ENCODE measurements at places on chromosomes 13 and 19. TPM values are rescaled to one million over a fixed set of nuclear protein-coding genes. Genes with fewer than 3 reads are reported as not detected.

Gene PPP1R15A
- 73.7 TPM for polyA plus RNA-seq

Gene KLHL1
- polyA plus RNA-seq, result not detected

Gene ACP4
- polyA plus RNA-seq, result not detected

Gene ZNF563
- 1.3 TPM for polyA plus RNA-seq

Gene HSH2D
- polyA plus RNA-seq, result not detected

Gene FAM124A
- 1.5 TPM for polyA plus RNA-seq

Gene RASL11A
- polyA plus RNA-seq, result 1.2 TPM

Gene ZNF14
- polyA plus RNA-seq, result 1.1 TPM

Gene SERPINE3
- not detected for polyA plus RNA-seq

Gene PLVAP
- polyA plus RNA-seq, result not detected

Gene CYP4F8
- polyA plus RNA-seq, result not detected

Gene TINCR
- 0.03 TPM for polyA plus RNA-seq

Gene CGB1
- polyA plus RNA-seq, result not detected

Gene SYDE1
- polyA plus RNA-seq, result 40.6 TPM

Gene CEACAM4
- polyA plus RNA-seq, result not detected

Gene ZNF71
- polyA plus RNA-seq, result 6.3 TPM

Gene NAT14
- polyA plus RNA-seq, result 84.4 TPM

Gene ZNF112
- 2.5 TPM for polyA plus RNA-seq

Gene NECTIN2
- 121 TPM for polyA plus RNA-seq

Gene ACER1
- polyA plus RNA-seq, result not detected

Gene ZFP28
- polyA plus RNA-seq, result 4.9 TPM

Gene CYP2F1
- polyA plus RNA-seq, result not detected

Gene SNAPC2
- 38.7 TPM for polyA plus RNA-seq

Gene FGF21
- polyA plus RNA-seq, result not detected

Gene LRG1
- polyA plus RNA-seq, result 0.23 TPM

Gene PGLYRP2
- not detected for polyA plus RNA-seq

Gene ARHGEF7
- polyA plus RNA-seq, result 21.6 TPM

Gene SPRED3
- 10.5 TPM for polyA plus RNA-seq

Gene CYP4F3
- polyA plus RNA-seq, result 0.03 TPM

Gene RFPL4AL1
- polyA plus RNA-seq, result not detected

Gene PEAK3
- not detected for polyA plus RNA-seq

Gene HSD17B14
- polyA plus RNA-seq, result 27.9 TPM

Gene DPF1
- 4.3 TPM for polyA plus RNA-seq

Gene SYNGR4
- 0.08 TPM for polyA plus RNA-seq

Gene KLK4
- not detected for polyA plus RNA-seq

Gene PSG7
- polyA plus RNA-seq, result 0.05 TPM

Gene C19orf38
- 0.15 TPM for polyA plus RNA-seq

Gene OR4F17
- polyA plus RNA-seq, result not detected

Gene MVB12A
- 63.9 TPM for polyA plus RNA-seq

Gene RINL
- 3.8 TPM for polyA plus RNA-seq
